Hematopoietic multipotent progenitor cell treated with erythropoietin and hydrocortisone succinate and interleukin-3 and kit ligand, for 8 days (in vitro differentiated cells): ENCODE measurements at places on chromosomes 11 and 22.

- peak; percentile 23 for DNase-seq
These were observed 38.3 kb upstream of the MYH9 start for GRCh38 chr22:36425977-36426523.

DNA sequence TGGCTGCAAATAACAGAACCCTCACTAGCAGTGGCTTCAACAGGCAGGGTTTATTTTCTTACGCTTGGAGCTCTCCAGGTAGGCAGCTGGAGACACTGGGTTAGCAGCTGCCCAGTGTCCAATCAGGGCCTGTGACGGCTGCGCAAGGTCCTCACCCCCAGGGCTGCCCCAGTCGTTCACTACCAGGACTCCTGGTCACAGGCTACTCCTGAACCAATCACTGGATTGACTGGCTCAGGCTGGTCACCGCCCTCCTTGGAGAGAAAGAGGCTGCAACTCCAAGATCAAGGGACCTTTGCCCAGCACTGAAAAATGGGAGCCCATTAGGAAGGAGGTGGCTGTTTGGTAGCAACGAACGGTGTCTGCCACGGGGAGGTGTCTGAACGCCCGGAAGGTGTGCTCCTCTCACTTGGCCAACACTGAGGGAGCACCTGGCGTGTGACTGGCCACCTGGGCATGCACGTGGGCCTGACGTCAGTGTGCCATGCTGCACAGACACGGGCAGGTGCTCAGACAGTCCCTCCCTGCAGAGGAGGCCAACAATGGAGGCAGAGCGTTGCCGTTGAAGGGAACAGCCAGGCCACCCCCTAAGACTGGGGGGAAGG, 5.1 kb downstream of the ARSA start:
- no peak for DNase-seq

GRCh38 chr22:46937185-46937584, 174.7 kb downstream of the TBC1D22A start:
- DNase-seq: no peak

DNA sequence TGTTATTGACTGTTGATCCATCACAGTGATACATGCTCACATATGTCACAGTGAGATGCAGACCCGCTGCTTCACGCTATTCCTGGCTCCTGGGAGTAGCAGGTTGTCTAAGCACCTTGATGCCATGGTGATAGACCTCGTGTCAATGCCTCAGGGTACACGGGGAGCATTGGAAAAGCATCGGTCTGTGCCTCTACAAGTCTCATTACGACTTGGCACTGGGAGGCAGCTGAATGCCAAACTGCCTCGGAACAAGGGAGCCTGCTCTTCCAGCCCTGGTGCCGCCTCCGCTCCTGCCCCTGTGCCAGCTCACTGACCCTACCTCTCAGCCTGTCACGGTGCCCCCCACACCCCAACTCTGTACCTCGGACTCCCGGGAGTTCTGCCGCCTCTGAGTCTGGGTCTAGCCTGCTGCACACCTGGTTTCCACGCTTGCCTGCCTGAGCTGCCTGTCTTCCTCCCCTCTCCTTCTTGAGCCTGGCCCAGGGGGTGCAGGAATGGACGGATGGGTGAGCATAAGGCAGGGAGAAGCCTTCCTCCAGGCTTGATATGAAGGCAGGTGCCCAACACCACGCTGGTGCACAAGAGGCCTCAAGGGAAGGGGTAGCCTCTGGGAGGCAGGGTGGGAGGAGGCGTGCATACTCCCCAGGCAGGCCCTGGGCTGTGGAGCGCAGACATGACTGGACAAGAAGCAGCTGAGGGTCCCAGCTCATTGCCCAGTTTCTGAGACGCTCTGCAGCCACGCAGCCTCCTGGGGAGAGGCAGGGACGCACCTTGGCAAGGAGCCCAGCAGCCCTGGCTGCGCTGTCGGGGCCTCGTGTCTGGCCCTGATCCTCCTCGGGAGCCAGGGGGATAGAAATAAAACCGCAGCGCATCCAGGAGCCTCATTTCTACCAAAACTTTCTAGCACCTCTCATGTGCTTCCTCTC, 1.8 kb upstream of the NFAM1 start:
- DNase-seq: no peak

- no peak for DNase-seq
These were observed 16.6 kb downstream of the SLC43A3 start for GRCh38 chr11:57410287-57410686.

DNA sequence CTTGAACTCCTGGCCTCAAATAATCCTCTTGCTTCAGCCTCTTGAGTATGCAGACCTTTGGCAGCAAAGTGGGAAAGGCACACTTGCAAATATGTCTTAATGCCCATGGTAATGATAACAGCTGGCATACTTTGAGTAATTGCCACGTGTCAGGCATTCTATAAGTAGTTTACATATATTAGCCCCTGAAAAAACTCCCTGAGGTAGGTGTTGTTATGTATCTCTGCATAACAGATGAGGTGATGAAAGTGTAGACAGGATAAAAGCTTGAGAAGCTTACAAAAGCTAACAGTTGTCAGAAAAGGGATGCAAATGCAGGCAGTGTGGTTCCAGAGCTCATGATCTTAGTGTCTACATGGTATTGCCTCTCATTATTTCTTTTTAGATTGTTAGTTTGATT, 291.1 kb upstream of the C11orf87 start:
- no peak for DNase-seq

GRCh38 chr11:122322329-122322728, 206.3 kb upstream of the BLID start:
- no peak for DNase-seq

- no peak for DNase-seq
These were observed 136.0 kb downstream of the CCDC81 start for GRCh38 chr11:86510674-86511073.

GRCh38 chr11:82718307-82718706, 15.4 kb downstream of the FAM181B start:
- DNase-seq: peak; percentile 53

GRCh38 chr11:121766991-121767390, 314.2 kb upstream of the SORL1-AS1 start:
- DNase-seq: no peak

GRCh38 chr11:20037396-20038153, 122.7 kb downstream of the DBX1 start:
- no peak for DNase-seq

GRCh38 chr11:67373648-67374570, 511 bp upstream of the CLCF1 start:
- DNase-seq: peak; percentile 60

GRCh38 chr11:41879214-41879613, 419.8 kb upstream of the LRRC4C start:
- DNase-seq: no peak

DNA sequence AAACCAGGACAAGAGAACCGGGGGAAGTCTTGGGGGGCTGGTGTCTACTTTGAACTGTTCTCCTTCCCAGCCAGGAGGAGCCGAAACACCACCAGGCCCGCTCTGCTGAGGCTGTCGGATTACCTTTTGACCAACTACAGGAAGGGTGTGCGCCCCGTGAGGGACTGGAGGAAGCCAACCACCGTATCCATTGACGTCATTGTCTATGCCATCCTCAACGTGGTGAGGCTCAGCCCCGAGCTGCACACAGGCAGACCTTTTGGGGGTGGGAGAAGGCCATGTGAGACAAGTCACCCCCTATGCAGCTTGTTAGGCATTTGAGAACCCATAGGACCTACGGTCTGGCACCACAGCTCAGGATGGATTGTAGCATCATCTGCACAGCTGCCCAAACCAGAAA, 2.8 kb downstream of the HTR3A start:
- no peak for DNase-seq

- DNase-seq: peak; percentile 70
These were observed 2.8 kb downstream of the SIAE start for GRCh38 chr11:124670732-124671131.

DNA sequence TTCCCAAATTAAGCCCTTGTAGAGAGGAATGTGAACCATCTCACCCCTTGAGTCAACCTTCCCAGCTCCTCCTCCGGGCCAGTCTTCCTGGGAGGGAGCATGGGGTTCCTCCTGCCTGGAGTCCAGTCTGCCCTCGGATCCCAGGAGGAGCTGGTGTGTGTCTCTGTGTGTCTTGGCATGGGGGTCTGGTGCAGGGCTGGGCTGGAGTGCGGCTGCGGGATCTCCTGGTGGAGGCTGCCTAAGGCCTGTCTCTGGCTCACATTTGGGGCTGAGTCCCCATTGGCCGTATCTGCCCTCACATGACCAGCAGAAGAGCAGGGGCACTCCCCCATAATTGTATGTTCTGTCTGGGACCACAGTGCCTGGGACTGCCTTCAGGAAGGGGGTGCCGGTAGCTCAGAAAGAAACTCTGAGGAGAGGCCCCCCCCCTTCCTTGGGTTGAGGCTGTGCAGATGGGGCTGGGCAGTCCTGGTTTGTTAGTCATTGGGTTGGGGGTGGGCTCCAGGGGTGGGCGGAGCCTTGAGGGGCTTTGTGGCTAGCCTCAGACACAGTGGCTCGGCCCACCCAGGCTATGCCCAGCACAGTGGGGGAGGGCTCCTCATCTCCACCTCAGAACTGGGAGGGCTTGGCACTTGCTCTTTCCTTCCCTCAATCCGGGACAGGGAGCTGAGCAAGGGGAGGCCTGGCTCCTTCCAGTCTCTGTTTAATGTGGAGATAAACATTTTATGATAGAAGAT, 2.9 kb downstream of the C1QTNF5 start:
- DNase-seq: no peak

DNA sequence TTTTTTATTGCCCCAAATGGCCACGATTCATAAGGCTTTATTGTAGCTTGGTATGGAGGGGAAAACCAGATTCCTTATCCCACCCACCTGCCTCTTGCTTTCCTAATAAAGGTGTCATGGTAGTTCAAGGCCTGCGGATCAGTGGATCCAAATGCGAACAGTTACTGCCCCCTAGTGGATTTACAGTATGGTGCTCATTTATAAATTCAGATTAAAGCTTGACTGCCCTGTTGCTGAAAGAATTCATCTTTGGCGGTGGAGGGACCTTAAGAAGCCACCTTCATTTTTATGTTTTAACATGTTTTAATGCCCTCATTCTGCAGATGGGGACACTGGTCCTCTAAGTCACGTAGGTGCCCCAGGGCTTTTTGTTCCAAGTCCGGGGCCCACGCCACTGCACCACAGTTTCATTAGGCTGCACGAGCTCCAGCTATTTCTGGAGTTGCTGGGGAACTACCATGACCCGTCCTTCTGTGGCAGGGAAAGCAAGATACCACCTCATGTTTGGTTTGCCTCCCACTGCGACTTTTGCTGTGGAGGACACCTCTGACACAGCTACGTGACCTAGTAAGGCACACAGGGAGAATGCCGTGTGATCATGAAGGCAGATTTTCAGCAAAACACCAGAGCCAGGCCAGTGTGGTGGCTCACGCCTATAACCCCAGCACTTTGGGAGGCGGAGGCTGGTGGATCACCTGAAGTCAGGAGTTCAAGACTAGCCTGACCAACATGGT, 15.6 kb upstream of the INCENP start:
- peak; percentile 79 for DNase-seq

GRCh38 chr11:88972210-88972609, 93.6 kb downstream of the GRM5 start:
- no peak for DNase-seq

GRCh38 chr11:18449251-18449650, 6.4 kb upstream of the LDHAL6A start:
- no peak for DNase-seq
